Stimulated activated CD4-positive, alpha-beta T cell treated with anti-CD3 and anti-CD28 coated beads, Interleukin-2, amount 100 ng/mL, for 4 hours (primary cell): ENCODE measurements at places on chromosomes 16 and 17.

GRCh38 chr16:71492786-71493185, 3.7 kb upstream of the ZNF19 start:
- no peak for DNase-seq

DNA sequence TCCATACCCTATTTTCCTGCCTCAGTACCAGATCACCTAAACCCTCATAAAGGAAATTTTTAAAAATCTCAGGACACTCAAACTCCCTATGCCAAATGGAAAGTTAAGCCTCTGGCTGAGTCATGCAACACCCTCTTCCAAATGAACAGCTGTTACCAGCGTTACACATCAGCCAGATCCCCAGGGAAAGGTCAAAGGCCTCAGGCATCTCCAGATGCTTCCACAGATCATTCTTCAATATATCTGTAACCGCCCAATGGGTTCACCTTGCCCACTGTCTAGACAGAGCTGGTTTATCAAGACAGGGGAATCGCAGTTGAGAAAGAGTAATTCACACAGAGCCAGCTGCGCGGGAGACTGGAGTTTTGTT, 29.1 kb upstream of the SHCBP1 start:
- no peak for DNase-seq

DNA sequence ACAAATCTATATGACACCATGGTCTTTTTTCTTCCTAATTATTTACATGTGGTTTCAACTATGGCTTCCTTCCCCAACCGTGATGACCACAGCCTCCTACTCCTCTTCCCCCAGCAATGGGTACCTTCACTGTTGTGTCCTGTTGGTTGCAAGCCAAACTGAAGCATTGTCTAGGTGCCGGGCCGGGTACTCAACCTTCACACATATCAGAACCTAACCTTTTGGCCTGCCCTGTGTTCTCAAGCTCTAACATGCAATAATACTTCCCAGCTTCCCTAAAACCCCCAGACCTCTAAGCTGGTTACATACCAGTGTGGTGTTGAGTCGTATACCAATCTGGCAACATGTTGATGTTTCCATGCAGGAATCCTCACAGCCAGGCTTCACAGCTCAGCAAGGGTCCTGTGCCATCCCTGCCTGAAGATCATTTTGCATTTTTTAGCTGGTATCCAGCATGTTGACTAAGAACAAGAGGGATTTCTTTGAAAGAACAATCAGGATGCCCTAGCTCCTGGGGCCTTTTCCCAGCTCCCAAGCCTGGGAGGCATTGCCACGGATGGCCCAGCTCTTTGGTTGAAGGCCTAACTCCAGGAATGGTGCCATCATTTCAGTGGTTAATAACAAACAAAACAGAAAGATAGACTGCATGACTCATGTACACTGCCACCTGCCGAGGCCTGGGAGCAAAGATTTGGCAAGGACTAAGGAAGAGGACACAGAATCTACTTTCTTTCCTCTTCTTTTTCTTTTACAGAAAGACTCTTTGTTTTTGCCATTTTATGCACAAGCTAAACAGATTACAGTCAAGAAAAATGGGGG, 373.7 kb upstream of the SALL1 start:
- DNase-seq = no peak

- no peak for DNase-seq
These were observed 24.2 kb downstream of the MPG start for GRCh38 chr16:102060-102855.

DNA sequence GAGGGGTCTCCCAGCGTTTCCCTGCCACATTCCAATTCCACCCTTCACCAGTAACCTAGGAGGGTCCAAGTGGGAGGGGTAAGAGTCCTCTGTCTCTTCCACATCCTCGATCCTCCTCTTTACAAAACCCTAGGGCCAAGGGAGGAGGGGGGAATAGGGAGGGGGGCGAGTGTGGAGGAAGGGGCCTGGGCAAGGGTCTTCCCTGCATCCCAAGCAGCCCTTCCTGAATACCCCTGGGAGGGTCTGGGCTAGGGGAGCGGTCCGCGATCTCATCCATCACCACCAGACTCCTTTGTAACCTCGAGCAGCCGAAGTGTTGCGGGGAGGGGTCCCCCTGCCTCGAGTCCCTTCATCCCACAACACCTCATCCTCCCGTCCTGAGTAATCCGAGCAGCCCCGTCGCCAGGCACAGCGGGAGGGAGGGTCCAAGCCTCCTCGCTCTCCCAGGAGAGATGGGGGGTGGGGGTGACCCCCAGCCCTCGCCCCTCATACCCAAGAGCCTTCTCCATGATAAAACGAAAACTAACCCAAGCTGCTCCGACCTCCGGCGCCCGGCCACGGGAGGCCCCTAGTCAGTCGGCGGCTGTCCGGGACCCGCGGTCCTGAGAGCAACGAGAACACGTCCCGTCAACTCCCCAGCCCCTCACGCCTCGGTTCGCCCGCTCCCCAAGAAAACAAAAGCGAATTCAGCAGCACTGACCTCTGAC, 502 bp downstream of the SMPD3 start:
- no peak for DNase-seq

- DNase-seq = no peak
These were observed 62.7 kb downstream of the IRX6 start for GRCh38 chr16:55386534-55387296.

DNA sequence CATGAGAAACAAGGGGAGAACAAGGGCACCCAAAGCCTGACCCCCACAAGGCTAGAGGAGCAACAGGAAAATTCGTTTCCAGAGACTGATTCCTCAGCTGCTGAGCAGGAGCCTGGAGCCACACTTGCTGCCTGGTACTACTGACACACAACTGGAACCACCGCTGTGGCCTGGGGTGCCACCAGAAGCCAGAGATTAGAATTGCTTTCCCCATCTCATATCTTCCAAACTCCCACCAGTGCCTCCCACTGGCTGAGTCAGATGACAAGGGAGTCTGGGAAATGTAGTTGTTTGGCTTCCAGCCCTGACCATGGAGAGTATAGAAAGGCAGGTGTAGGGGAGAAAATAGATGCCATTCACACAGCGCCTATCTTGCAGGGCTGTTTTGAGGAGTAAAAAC, 4.1 kb upstream of the TMEM11 start:
- DNase-seq = no peak

DNA sequence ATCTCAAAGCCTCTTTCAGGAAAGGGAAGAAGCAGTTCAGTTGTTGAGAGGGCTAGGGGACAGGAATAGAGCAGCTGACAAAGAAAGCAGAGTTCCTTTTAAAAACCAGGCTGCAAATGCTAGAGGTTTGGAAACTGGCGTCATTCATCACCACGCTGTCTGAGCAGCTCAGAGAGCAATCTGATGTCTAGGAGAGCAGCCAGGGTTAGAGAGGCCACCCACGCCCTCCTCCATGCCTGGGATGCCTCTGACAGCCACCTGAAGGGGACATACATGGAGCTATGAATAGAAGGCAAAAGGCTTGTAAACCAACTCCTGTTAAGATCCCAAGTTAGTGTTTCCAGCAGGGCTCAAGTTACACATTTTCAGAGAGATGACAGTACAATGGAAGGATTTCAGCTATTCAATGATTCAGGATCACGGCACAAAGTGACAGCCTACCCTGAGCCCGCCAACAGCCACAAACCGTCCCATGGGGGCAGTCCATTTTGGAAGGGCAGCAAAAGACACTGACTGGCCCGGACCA, 12.4 kb downstream of the RAB5C start:
- DNase-seq = no peak

DNA sequence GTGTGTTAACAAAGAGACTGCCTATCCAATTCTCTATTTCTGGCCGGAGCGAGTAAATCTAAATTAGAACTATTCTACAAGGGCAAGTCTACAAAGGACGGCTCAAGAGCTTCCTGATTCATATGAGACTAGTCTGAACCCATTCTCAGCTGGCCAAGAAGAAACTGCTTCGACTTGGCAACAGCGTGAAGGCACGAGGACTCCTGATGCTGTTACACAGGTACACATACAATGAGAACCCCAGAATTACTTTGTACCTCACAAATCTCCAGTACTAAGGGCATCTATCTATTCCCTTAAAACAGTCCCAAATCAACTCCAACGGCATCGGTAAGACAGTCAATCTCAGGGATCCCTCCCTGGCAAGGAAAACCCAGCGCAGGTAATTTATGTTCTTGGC, 1.5 kb downstream of the CRK start:
- DNase-seq = no peak

DNA sequence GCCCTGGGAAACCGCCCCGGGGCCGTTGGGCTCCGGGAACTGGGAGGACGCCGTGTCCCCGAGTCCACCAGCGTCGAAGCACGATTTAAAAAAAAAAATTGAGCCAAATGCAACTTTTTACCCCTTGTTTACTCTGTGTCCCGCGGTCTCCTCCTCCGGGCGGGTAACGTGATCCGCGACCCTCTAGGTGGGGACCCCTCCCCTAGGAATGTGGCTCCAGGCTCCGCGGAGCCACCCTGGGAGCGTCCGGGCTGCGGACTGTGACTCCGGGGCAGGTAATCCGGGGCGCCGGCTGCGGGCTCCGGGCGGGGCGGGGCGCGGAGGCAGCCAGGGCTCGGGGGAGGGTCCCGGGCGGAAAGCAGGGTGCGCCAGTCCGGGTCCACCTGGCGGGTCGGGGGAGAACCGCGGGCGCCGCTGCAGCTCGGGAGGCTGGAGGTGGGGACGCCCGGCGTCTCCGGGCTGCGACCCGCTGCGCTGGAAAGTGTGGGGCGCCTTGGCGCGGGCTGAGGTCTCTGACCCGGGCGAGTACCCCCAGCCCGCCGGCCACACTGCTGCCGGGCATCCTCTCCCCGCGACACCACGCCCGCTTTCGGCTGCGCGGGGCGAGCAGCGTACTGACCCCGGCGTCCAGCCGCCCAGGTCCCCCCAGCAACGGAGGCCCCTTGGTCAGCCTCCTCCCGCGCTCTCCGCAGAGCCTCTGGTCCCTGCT, 852 bp upstream of the HELZ start:
- DNase-seq = peak; percentile 19

DNA sequence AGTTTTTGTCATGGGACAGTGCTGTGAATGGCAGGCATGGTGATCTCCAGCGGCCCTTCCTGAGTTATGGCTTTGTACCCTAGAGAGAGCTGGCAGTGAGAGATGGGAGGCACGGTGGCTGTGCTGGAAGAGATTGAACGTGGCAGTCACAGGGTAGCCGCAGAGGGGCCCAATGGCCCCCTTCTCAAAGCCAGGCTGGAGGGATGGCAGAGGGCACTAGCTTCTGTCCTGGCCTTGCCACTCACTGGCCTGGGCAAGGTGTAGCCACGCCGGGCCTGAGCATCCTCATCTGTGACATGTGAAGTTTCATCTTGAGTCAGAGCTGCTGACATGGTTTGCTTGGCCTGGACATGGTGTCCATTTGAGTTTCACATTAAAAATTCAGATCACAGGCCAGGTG, 3.9 kb upstream of the ATP2A1 start:
- no peak for DNase-seq

DNA sequence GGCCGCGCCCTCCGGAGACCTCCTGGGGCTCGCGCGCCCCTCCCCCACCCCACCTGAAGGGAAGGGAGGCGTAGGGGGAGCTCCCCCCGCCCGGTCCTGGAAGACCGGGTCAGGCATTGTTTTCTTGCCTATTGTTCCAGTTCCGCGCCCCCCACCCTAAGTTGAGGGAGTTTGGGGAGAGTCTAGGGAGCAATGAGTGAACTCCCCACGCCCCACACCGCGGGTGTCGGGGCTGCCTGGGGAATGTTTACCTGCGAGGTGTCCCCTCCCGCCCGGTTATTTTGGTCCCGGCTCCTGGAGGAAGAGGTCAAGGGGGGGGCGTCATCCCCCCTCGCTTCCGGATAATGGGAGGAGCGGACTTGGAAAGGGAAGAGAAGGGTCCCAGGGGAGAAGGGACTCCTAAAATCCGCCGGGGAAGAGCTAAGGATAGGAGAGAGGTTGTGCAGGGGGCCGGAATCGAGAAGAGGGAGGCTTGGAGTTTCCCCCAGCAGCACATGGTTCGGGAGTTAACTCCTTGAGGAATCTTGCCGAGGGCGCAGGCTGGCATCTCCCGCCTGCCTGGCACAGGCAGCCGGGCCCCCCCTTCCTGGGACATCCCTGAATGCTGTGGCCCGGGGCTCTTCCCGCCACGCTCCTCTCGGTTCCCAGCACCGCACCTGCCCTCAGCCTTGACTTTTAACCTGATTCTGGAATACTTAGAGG, 881 bp downstream of the MLLT6 start:
- DNase-seq = no peak

DNA sequence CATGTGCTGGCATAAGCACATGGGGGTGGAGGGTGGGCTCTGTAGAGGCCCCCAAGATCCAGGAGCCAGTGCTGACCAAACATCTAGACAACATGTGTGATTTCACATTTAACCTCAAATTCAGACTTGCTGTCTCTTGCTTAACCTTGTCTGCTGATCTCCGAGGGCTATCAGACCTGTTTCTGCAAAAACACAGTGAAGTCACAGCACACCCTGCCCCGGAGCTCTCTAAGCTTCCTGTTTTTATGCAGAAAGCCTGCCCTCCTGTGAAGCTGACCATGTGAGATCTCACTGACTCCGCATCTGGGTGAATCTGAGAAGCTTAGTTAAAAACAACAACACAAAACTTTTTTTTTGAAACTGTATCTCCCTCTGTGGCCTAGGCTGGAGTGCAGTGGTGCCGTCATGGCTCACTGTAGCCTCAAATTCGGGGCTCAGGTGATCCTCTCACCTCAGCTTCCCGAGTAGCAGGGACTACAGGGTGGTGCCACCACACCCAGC, 6.6 kb upstream of the DPEP2 start:
- DNase-seq = no peak

- no peak for DNase-seq
These were observed 12.1 kb upstream of the EDC4 start for GRCh38 chr16:67860589-67861398.
